ENCODE measurements at places on chromosomes 7 and 10.

DNA sequence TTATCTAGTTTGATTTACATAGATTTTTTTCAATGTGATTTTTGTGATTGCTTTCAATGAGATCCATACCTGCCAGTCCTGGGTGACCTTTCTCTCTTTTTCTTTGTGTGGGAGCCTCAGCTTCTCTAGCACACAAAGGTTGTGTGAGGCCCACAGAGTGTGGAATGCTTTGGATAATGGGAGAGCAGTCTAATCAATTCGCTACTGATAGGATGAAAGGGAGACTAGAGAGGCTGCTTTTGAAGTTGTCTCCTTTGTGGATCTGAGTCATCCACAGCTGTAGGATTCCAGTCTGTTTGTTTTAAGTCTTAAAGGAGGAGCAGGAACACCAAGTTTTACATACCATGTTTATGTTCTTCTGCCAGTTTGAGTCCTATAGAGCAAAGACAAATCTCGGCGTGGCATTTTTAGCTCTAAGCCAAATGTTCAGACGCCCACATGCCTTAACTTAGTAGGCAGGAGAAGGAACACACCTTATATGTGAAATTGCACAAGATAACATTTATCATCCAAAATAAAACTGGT lies 330.0 kb downstream of the ARL4A start:
- no peak for DNase-seq

GRCh38 chr10:122347170-122347841 lies 27.2 kb upstream of the PLEKHA1 start:
- DNase-seq = no peak

DNA sequence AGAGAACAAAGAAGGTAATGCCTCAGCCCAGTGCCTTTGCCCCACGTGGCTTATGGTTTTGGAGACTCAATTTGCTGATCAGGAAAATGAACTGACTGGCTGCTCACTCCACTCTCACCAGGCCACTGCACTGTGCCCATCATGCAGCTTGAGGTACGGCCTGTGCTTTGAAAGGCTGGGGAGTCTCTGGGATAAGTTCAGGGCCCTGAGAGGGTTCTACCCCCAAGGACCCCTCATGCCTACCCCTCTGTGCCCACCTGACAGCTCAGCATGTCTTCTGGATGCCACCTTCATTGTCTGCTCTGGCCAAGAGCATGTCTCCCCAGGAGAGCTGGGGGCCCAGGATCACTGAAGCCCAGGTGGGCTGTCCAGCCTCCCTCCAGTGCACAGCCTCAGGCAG lies 45.5 kb upstream of the ZNF722 start:
- no peak for DNase-seq

DNA sequence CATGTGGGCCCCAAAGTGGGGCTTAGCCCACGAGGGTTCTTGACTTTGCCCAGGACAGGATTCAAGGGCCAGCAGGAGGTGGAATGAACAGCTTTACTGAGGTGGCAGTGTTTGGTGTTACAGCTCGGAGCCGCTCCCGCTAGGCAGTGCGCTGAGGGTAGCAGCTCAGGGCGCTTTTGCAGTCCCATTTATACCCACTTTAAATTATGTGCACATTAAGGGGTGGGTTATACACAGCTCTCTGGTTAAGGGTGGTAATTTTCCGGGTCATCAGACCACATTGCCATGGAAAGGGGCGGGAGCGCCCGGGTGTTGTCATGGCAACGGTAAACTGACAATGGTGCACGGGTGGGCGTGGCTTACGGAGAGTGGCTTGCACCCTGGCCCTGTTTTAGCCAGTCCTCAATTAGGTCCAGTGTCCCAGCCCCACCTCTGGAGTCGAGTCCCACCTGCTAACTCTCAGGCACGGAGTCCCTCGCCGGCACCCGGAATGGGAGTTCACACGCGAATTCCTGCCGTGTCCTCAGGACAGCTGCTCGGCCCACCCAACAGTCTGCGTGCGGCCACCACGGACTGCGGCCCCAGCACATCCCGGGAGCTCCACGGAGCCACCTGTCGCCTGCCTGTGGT lies 58.2 kb upstream of the PDGFA start:
- DNase-seq = no peak

DNA sequence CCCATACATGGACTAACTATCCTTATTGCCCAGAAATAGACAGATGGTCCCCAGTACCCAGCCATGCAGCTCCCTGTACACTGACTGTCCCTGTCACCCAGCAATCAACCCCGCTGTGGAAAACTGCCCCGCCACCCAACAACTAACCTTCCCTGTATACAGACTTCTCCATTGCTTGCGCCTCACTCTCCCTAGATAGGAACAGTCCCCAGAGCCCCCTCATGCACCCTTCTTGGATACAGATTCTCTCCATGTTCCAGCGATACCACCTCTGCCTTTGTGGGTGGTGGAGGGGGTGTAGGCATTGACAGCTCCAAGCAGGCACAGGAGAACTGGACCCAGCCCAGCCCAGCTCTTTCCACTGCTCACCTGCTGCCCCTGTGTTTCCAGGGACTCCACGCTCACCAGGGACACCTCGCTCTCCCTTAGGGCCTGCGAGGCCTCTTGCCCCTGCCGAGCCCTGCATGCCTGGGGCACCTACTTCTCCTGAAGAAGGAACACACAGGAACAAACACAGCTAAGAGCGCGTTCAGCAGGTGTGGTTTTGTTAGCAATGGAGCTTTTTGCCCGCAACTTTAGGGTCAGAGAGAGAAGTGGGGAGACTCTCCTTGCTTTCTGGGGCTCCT lies 7.2 kb downstream of the SFTPD start:
- no peak for DNase-seq

- DNase-seq = no peak
Measured at GRCh38 chr10:45468079-45468478, 94.1 kb downstream of the ALOX5 start.

DNA sequence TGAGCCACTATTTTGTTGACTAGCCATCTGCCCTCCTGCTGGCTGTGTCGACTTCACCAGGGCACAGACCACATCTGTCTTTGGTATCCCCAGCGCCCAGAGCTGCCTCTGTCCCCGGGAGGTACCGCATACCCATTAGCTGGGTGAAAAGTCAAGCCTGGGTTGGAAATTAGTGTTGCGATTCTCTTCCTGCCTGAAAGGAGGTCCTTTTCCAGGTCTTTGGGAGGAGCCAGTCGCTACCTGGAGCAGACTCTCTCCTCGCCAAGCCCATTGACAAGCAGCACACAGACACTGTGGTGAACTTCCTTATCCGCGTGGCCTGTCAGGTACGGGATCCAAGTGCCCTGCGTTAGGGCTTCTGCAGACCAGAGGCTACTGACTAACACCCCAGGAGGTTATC lies 79.4 kb downstream of the TRRAP start:
- no peak for DNase-seq

DNA sequence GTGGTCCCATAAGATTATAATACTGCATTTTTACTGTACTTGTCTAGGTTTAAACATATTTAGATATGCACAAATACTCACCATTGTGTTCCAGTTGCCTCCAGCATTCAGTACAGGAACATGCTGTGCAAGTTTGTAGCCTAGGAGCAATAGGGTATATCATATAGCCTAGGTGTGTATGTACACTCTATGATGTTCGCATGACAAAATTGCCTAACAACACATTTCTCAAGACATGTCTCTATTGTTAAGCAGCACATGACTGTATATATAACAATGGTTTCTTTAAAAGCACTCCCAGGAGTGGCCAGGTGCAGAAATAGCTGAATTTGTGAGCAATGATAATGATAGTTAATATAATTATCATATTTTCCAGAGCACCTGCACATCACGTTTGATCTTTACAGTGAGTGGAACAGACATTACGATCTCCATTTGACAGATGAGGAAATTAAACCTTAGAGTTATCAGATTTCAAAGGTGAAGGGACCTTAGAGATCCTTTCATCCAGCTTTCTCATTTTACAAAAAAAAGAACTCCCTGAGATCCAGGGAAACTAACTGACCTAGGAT lies 99.2 kb upstream of the PDCD4 start:
- no peak for DNase-seq

GRCh38 chr7:68722044-68722443 lies 876.2 kb upstream of the AUTS2 start:
- DNase-seq = no peak

DNA sequence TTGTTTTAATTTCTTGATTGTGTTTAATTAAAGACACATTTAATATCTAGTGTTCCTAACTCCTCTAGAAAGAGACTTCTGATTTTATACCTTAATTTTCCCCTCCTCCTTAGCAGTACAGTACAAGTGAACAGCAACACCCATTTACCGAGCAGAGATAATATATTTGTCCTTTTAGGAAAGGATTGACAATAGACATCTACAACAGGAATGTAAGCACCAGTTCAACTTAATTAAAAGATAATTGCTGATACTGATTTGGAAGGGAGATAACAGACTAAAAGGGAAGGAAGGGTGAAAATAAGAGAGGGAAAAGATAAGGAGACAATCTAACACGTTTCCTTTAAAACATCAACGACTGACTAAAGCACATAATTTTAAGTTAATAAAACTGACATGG lies 119.3 kb downstream of the SRPK2 start:
- no peak for DNase-seq

GRCh38 chr7:100983451-100984187 lies 14.3 kb downstream of the MUC12 start:
- no peak for DNase-seq

GRCh38 chr10:14564268-14564744 lies 210.4 kb downstream of the FAM107B start:
- no peak for DNase-seq
